SJSA1 (cell line): ENCODE measurements at places on chromosomes 1 and 21.
A peak's percentile ranks its signal among the peaks of the same experiment; 100 is the strongest.

DNA sequence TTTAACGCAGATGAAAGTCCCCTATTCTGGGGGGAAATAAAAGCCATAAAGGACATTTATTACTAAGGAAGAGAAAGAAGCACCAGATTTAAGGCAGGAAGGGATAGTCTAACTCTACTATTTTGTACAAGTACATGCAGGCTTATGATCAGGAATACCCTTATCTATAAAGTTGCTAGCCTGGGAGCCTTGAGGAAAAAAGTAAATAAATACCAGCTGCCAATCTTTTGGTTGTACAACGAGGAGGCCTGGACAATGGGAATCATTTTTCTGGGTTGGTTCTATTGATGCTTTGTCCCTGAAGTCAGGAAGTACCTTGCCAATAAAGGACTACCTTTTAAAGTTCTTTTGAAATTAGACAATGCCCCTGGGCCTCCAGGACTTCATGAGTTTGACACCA is 367.8 kb downstream of the LMO4 start:
- no peak for DNase-seq

- DNase-seq: no peak
Measured at GRCh38 chr1:19313636-19313959, 1.5 kb downstream of the SLC66A1 start.

- no peak for DNase-seq
Measured at GRCh38 chr21:45641480-45642035, 2.0 kb upstream of the PCBP3 start.

DNA sequence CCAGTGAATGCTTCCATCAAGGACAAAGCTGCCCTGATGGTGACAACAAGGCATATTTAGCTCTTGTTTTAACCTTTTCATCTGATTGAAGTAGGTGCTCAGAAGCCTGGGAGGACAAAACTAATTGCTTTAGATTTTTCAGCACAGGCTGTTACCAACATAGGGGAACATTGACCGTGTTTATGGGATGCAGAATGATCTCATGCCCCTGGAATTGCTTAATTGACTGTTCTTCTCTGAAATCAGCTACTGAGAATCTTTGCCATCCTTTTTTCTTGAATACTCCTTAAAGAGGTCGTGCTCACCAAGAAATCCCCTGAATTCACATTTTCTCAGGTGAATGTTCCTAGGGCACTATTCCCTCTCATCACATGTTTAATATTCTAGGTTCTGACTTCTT is 95.9 kb upstream of the CCDC190 start:
- no peak for DNase-seq

- DNase-seq: no peak
Measured at GRCh38 chr1:226889616-226890330, 19.4 kb downstream of the PSEN2 start.

DNA sequence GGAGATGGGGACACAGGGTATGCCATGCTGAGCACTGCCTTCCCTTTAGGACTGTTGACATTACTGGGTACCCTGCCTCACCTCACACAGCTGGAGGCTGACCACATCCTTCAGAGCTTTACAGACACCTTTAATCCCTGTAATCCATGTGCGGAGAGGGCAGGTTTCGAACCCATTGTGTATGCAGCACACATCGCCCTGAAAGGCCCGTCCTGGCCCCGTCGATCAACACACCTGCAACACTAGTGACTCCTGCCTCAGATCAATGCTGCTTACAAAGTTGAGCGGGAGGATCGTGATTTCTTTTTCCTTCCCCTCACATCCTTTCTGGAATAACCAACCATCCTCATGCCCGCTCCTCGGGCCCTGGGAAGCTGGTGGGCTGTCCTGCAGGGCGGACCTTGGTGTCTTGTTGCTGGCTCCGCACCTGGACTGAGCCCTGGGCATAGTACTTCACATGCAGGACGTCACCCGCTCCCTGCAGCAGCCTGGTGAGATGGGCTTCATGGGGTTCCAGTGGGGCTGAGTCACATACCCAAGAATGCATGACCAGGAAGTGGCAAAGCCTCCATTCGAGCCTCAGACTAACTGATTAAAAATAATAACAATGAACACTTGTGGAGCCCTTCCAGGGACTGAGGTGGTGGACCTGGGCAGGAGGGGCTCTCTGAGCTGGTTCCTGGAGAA is 403.6 kb downstream of the PTPRU start:
- peak; percentile 72 for DNase-seq

DNA sequence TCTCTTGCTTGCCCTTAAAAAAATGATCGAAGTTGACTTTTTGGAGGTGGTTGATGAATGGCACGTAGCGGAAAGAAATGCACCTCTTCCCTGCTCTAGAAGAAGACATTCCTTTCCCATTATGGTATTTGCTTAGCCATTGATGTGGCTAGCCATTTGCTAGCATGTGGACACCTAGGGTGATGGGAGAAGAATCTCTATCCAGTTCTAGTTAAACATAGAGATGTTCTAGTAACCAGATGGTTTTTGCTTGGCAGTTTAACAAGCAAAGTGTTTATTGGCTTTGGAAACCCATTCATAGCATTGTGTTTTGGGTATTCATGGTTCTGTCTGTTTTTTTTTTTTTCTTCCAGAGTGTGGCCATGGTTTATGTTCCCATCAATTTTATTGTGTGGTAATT is 78.9 kb downstream of the KCNJ6 start:
- DNase-seq: no peak
